ENCODE measurements at places on chromosomes 7 and 10.

- no peak for DNase-seq
Measured at GRCh38 chr10:61642676-61643075, 20.1 kb upstream of the CABCOCO1 start.

DNA sequence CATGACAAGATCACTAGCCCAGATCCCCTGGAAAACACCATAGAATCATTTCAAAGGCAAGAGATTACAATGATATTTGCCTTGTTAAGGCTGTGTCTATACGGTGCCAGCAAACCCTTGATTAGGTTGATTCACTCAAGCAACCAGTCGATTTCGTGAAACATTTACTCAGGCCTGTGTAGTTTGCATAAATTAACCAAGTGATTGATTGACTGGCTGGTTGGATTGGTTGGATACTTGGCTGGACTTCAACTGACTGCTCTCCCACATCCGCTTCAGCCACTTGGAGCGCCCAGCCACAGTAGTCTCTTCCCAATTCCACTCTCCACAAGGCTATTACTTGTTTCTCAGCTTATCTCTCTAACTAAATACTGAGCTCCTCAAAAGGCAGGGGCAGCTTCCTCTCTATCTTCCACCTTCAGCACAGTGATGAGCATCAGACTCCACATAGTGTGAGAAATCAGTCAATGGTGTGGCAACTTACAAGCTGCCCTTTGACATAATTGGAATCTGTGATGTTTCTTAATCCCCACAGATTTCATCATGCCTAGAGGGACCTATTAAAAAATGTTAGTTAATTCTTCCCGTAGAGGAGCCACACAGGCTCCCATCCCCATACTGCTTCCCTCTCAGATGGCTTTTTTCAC, 217.4 kb downstream of the GRM8 start:
- no peak for DNase-seq

GRCh38 chr7:138029941-138030340, 28.1 kb upstream of the CREB3L2 start:
- DNase-seq, result no peak

DNA sequence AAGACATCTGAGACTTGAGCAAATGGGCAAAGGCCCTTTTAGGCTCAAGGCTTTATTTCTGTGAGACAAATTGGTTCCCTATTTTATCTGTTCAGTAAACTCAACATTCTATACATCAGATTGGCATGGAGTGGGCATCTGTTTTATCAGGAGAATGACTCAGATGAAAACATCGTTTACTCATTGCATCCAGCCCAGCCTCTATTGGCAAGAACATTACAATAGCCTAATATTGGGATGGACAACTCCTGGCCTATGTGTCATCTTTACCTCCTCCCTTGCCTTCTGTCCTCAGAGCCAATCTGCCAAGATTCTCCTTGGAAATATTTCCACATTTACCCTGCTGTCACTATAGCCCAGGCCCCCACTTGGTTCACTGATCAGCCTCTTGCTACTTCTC, 5.5 kb upstream of the BLNK start:
- no peak for DNase-seq

- DNase-seq, result no peak
Measured at GRCh38 chr7:138023618-138024342, 21.9 kb upstream of the CREB3L2 start.
